ENCODE measurements at places on chromosomes 11 and 22.

DNA sequence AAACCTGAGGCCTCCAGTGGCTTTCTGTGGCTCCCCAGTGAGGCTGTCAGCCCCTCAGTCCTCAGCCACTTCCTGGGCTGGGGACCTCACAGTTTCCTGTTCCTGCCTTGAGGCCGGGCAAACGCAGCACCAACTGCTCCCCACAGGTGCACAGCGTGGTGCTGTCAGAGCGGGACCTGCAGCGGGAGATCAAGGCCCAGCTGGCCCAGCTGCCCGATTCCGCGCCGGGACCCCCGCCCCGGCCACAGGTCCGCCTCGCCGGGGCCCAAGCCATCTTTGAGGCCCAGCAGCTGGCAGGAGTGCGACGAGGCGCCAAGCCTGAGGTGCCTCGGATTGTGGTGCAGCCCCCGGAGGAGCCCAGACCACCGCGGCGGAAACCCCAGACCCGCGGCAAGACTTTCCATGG is 5.4 kb downstream of the TBC1D10C start:
- peak; percentile 84 for DNase-seq

DNA sequence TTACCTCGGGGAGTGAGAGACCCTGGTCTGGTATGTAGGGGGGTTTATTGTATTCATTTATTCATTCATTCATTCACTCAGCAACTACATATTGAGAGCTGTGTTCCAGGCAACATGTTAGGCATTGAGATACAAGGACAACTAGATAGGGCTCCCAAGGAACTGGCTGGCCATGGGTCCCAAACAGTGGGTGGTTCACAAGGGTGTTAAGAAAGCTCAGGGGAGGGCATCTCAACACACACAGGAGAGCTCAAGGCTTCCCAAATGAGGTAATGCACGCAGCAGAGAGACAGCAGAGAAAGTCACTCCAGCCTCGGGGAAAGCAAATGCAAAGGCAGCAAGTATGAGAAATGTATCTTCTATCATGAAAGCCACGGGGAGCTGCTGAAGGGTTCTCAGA is 51.8 kb downstream of the BTG4 start:
- no peak for DNase-seq

- DNase-seq: peak; percentile 53
Measured at GRCh38 chr22:20524004-20524481, 16.6 kb downstream of the MED15 start.

DNA sequence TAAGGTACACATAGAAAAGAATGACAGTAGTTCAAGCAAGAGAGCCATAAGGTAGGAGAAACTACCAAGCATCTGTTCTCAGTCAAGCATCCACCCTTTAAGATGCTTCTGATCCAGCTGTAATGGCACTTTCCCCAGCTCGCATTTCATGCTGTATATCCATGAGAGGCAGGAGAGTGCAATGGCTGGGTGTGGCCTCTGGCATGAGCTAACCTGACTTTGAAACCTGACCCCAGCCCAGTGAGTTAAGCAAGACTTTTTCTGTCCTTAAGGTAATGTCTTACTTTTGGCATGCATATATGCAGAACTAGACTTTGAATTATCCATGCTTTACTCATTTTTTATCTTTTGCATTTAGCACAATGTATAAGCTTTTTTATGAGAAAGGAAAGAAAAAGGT is 79.8 kb upstream of the CNTN5 start:
- no peak for DNase-seq

DNA sequence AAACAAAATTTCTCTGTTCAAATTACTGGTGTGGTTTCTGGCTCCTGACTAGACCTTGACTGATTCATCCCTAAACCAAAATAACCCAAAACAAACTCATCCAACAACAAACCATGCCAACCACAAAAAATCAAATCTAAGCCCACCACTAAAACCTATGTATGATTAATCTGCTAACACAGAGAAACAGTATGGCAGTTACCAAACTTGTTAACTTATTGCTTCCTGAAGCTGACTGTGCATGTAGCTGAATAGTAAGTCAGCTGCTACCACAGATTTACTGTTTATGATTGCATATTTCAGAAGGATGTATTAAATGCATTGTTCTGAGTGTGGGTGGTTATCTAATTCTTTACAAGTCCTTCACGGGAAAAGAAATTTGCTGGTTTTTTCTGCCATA is 231.1 kb downstream of the SWAP70 start:
- no peak for DNase-seq

- DNase-seq: no peak
Measured at GRCh38 chr11:37184326-37184725, 586.3 kb upstream of the RAG2 start.

DNA sequence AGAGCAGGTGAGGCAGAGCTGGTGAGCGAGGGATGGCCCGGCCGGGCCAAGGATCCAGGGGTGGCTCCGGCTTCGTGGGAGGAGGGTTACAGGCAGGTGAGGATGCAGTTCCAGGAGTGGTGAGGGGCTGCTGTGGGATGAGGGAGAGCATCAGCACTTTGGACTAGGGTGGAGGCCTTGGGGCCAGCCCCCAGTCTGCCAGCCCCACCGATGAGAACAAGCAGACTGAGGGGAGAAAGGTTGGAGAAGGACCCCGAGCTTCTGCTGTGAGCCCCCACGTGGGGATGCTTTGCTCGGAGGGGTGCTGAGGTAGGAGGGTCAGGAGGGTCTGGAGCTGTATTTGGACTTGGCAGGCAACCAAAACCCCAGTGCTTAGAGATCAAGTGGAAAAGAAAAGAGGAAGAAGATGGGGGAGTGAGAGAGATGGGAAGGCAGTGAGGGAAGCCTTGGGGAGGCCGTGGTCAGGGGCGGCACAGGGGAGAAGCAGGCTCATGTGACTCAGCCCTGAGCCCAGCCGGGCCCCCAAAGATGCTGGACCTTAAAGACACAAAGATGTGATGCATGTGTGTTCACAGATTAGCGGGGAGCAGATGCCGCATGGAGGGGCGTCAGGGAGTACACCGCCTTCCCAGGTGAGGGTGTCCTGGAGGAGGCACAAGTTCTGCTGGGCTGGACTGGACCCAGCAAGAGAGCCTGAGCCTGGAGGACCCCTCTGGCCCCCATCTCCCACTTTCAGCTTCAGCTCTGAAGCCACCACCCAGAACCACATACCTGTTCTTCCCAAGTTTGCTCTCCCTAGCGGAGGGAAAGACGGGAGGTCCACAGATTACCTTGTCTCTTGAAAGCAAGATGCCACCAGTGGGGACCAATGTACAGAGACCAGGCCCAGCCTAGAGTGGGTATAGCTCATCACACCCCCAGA is 91.3 kb downstream of the CDKN1C start:
- no peak for DNase-seq

DNA sequence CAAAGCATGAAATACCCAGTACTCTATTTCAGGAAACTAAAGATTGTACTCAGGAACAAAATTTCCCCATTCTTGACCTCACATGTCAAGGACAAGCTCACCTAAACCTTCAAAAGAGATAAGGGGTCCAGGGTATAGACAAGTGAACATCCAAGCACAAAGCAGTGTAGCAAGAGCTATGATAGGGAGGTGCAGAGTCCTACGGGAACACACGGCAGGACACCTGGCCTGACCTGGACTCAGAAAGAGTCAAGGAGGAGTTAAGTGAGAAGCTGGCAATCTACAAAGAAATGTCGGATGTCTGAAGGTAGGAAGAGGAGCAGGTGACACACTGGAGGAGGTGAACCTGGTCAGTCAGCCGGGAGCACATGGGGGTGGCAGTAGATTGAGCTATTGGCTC is 67.1 kb upstream of the LDLRAD3 start:
- DNase-seq: no peak

- DNase-seq: no peak
Measured at GRCh38 chr11:96147906-96148486, 195.0 kb downstream of the MAML2 start.

- DNase-seq: no peak
Measured at GRCh38 chr22:42855211-42855610, 1.9 kb downstream of the ARFGAP3 start.

GRCh38 chr11:93895106-93895862 is 44.9 kb upstream of the VSTM5 start:
- DNase-seq: peak; percentile 31

All from CD4-positive, alpha-beta T cell treated with Interleukin-17A for 1 hour (primary cell).